ENCODE measurements at places on chromosomes 2 and 18.

DNA sequence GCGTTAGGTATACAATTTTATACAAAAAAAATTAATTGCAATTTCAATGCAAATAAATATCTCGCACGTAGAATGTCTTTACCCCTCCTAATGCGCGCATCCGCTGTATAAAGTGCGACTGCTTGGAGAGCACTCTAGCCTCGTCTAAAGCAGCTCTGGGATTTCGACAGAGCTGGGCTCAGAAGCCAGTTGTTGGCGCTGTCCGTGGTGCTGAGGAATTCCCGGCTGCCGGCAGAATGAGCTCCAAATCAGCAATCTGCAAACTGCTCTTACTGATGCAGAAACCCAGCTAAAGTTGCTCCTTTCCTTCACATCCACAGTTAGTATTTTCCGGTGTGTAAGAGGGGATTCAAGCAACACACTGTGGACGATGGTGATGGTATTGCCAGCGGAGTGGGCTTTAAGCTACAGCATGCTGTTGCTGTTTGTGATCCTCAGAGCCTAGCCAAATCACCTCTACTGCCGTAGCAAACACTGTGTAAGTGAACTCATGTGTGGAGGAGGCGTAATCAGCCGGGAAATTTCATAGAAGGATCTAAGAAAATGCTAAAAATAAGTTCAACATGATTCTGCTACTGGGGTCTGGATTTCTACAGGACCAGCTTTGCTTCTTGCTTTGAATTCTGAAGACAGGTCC, at the start of gene VWC2L:
Gene VWC2L, plus strand, starts transcription at position 137 of the 637 bp plus-strand sequence. CDS start 3,140 bp downstream, outside the sequence.
- DNase-seq: peak; percentile 15

DNA sequence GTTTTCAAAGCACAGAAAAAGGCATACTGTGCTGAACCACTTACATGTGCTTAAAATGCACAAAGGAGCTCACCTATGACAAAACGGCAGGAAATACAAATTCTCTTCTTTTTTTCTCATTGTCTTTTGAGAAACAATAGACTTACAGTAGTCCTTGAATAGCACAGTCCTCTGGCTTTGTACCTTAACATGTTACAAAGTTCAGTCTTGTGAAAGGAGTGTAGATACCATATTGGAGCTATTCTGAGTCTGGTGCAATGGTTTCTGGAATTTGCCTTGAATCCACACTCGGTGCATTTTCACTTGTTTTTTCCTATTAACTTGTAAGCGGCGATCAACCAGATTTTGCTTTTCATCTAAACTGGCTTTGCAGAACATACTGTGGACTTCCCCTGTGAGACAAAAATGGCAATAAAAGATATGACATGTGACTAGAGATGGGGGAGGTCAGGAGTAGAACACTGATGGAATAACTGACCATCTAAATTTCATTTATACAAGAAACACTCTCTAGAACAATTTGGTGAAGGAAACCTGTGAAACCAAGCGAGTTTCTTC, 109.7 kb downstream of the METTL8 start:
- DNase-seq: no peak

DNA sequence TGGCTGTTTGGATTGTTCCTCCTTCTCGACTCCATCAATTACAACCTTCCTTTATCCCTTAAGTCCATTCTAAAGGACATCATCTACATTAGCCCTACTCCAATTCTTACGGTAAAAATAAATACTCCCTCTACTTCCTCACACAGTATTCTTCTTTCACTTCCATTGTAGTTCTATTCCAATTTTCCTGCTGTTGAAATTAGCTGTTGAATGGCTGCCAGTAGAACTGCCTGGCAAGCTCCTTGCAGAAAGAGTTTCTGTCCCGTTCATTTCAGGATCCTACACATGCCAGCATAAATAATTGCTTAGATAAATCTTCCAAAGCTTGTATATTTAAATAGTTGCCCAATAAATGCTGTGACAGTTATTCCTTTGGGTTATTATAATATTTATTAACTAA, 459.3 kb upstream of the TRIB2 start:
- DNase-seq: no peak

- no peak for DNase-seq
Measured at GRCh38 chr2:214156971-214157370, 253.9 kb upstream of the VWC2L start.

DNA sequence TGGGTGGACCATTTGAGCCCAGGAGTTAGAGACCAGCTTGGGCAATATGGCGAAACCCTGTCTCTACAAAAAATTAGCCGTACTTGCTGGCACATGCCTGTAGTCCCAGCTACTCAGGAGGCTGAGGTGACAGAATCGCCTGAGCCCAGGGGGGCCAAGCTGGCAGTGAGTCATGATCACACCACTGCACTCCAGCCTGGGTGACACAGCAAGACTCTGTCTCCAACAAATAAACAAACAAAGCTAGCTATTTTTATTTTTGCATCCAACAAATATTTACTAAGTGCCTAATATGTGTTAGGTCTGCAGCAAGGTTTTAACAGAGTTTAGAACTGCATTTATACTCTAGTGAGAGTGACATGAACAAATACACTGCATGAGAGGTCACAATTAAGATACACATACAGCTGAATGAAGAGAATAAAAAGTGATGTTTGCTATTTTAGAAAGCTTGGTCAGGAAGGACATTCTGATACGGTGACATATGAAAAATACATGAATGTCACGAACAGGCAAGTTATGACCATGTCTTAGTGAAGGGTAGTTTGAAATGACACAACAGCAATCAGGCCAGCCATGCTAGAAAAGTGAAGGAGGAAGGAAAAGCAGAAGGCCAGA, 83.2 kb upstream of the FRZB start:
- DNase-seq: no peak

DNA sequence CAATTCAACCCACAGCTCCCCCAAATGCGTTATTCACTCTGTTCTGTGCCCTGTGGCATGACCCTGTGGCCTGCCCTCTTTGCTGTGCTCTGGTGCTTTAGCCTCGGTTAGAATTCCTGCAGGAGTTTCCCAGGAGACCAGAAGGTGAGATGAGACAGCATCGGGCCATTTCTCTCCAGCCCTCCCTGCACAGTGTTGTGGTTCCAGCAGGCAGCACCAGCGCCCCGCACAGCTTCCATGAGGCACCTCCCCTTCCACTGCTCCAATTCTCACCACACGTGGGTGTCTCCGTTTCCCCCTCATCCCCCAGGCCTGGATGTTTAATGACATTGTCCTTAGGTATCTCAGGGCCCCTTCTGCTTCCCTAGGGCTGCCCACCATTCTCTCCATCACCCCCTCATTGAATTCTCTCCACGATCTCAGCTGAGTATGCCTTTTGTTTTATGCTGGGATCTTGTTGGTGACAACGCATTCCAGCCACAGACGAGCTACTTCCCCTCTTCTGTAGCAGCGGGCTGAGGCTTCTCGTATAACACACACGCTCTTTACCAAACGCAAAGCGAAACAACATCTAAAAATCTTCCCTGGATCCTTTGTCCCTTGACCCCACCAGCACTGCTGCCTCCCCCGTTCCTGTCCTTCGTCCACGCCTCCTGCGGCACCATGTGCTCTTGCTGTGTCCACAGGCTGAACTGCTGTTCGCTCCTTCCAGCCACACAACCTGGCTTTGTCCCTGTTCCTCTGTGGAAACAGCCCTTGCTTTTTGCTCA, 35.1 kb downstream of the ACKR3 start:
- DNase-seq: no peak

DNA sequence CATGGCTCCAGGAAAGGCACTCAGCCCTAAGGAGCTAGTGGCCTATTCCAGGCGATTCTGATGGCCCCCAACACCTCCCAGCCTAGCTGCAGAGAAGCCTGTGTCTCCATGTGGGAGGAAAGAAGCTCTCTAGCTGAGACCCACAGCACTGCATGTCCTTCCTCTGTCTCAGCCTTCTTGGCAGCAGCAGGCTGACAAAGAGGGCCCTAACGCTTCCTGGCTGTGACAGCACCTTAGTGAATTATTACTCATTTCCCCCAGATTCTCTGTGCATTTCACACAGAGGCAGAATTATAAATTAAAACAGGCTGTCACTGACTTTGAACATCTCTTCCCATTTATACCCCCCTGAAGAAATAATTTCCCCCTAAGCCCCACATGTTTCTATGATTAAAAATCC, 206.8 kb downstream of the CLIP4 start:
- DNase-seq: no peak

GRCh38 chr2:197838036-197838435, 33.6 kb downstream of the PLCL1 start:
- no peak for DNase-seq

GRCh38 chr2:5749347-5749746, 57.2 kb downstream of the SOX11 start:
- no peak for DNase-seq

DNA sequence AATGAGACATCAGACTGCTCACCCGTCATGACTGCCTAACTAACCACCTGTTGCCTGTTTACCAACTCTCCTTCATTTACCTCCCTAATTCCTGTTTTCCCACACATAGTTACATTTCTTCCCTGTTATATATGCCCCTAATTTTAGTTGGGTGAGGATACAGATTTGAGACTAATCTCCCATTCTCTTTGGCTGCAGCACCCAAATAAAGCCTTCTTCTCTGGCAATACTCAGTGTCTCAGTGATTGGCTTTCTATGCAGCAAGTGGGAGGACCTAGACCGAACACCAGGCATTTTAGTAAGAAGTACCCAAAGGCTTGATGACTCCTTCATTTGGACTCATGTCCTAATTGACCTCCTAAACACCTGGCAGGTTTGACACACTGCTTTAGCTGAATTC, 147.2 kb downstream of the TRIB2 start:
- DNase-seq: no peak

DNA sequence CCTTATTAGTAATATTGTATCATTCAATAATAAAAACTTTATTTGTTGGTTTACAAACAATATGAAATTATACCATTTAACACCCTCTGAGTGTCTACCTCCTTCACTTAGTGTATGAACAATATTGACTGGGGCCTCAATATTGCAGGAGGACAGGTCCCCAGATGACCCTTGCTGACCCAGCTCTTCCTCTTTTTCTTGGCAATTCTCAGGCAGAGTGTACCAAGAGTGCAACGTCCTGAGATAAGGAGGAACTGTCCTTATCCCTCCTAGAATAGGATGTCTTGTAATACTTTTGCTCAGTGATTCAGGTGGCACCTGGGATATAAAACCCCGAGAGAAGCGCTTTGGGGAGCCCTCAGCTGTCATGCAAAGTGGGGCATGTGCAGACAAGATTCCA, 76.8 kb downstream of the PLA2R1 start:
- no peak for DNase-seq

DNA sequence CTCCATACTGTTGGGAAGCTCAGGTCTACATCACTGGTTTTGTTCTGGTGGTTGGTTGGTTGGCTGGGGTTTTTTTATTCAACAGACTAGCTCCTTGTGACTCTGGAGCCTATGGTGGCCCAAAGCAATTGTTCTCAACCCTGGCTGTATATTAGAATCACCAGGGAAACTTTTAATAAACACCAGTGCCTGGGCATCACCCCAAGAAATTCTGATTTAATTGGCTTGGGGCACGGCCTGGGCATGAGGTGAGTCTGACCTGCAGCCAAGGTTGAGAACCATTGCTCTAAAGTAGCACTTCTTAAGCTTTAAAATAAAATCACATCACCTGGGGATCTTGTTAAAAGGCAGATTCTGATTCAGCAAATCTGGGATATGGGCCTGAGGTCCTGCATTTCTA, 184.1 kb downstream of the C1D start:
- no peak for DNase-seq

DNA sequence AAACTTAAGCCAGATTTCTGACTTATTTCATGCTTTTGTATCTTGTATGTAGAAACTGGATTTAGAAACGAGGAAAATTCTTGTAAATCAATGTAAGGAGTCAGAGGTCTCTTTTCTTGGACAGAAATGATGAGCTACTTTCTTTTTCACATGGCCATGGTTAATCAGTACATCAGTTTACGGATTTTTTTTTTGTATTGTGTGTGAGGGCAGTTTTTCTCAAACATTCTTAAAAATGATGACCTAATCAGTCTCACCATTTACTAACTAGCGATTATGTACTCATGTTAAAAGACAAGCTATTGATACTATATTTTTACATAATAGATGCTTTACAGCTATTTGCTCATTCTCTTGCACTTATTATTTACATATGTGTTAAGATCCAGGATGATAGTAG, 165.2 kb upstream of the DOCK10 start:
- no peak for DNase-seq

- DNase-seq: no peak
Measured at GRCh38 chr18:55290898-55291297, 297.1 kb downstream of the TCF4 start.

GRCh38 chr2:10063566-10063965, 16.6 kb downstream of the CYS1 start:
- DNase-seq: no peak

DNA sequence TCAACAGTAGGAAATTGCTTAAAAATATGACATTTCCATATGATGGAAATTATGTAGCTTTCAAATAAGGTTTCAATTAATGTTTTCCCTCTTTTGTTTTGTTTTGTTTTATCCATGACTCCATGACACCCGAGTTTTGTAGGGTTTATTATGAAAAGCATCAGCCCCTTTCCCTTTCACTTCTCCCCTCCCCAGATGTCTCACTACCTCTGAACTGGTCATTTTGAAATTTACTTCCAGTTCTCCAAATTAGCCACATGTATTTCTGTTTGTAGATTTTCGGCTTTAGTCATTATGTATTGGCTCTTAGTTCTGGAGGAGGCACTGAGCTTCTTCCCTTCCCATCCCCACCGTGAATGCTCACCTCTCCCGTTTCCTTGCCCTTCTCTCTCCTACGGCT, 18.6 kb upstream of the VPS4B start:
- no peak for DNase-seq

- no peak for DNase-seq
Measured at GRCh38 chr2:168801961-168802858, at the start of gene NOSTRIN. TSS of gene NOSTRIN (plus strand) at chr2:168802637. CDS start at chr2:168802647, 10 bp downstream.

DNA sequence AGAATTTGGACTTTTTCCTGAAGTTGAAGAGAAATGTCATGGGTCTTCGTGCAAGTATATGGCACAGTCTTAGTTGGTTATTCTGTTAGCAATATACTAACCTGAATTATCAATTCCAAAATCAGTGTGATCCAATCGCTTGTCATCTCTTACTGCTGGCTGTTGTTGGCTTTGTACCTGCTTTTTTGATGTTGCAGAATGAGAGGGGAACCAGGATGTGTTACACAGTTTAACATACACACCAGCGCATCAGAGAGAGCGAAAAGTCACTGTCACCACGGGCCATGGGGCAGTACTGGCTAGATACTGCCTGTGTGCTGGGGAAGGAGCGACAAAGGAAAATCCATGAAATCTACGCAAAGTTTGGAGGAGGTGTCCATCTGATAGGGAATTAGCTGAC, 59.3 kb upstream of the SPP2 start:
- no peak for DNase-seq

- no peak for DNase-seq
Measured at GRCh38 chr2:37623406-37623805, 48.0 kb downstream of the CDC42EP3 start.

- no peak for DNase-seq
Measured at GRCh38 chr18:76064998-76065397, 430.0 kb downstream of the ZNF516 start.

GRCh38 chr2:46937471-46937901, 21.9 kb upstream of the MCFD2 start:
- no peak for DNase-seq

All from activated T-helper 2 cell treated with anti-CD3 and anti-CD28 coated beads, Interferon-gamma antibody, Interleukin-2, Interleukin-4, amounts not matched to agents 10 μg/mL and 5 μg/mL and 100 μg/mL, durations not matched to agents 14 hours and 24 hours and 36 hours (primary cell).